Aorta (tissue), 5 donors: ENCODE measurements at places on chromosomes 1 and 21. TPM values are rescaled to one million over a fixed set of nuclear protein-coding genes. Genes with fewer than 3 reads are reported as not detected.

GRCh38 chr1:29406814-29407213, 170.5 kb downstream of the PTPRU start:
- no peaks in the 10 kb centered on the region for H3K27me3 ChIP-seq
- H3K27ac ChIP-seq, result no peak overlapping the region
- no peaks in the 10 kb centered on the region for H3K36me3 ChIP-seq
- H3K4me1 ChIP-seq, result no peaks in the 10 kb centered on the region
- H3K4me3 ChIP-seq, result no peak overlapping the region

DNA sequence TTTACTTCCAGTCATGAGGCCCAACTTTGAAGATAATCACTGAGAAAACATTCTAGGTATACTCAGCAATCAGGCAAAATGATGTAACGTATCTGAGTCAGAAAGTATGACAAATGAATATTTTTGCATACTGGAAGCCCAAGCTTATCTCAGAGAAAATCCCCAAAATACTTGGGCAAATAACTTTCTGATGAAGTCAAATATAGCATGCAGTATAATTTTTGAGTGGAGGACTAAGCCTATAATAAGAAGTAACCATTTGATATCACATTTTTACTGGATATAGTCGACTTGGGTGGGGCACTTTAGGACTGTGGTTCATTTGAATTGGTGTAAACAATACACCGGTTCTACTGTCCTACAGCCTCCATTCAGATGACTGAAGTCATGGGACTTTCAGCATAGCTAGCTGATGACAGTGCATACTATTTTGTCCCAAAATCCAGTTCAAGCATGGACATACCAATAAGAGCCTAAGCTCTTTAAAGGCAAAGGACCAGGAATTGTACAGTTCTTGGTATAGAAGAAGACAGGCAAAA, 2.3 kb upstream of the GADD45A start:
- H3K4me1 ChIP-seq, result no peaks in the 10 kb centered on the region
- H3K27me3 ChIP-seq, result no peaks in the 10 kb centered on the region
- DNase-seq, result no peak

DNA sequence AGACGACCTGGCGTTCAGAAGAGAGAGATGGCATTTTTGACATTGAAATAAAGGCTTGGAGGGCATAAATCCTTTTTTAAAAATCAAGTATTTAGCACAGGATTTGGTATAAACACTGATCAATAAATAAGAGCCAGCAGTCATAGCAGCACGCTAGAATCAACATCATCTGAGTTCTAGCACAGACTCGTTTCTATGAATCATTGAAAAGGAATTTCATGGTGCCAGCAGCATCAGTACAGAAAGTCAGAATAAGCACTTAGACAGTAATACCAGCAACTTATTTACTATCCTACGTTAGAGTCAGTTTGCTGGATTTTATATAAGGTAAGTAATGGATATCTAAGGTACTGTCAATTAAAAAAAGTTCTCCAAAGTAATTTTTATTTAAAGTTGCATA, 119.3 kb downstream of the HLCS start:
- no peaks in the 10 kb centered on the region for H3K27me3 ChIP-seq
- H3K4me1 ChIP-seq, result peaks cover 2% of the 10 kb centered on the region
- H3K36me3 ChIP-seq, result no peaks in the 10 kb centered on the region
- no peak overlapping the region for H3K4me3 ChIP-seq
- H3K27ac ChIP-seq, result no peak overlapping the region
- DNase-seq, result no peak

- H3K27ac ChIP-seq, result no peak overlapping the region
- no peak for DNase-seq
- no peaks in the 10 kb centered on the region for H3K36me3 ChIP-seq
- no peaks in the 10 kb centered on the region for H3K27me3 ChIP-seq
- H3K4me1 ChIP-seq, result peaks cover 2% of the 10 kb centered on the region
Observed at GRCh38 chr21:36070999-36071398, 1.2 kb downstream of the CBR1 start.

EXTL1 gene
- 0.29 TPM for total RNA-seq
